ENCODE measurements at places on chromosomes 12 and 14.

- no peak for DNase-seq
Observed at GRCh38 chr12:110776410-110776809, 33.7 kb upstream of the PPP1CC start.

GRCh38 chr12:77947746-77948145, 117.1 kb downstream of the NAV3 start:
- no peak for DNase-seq

DNA sequence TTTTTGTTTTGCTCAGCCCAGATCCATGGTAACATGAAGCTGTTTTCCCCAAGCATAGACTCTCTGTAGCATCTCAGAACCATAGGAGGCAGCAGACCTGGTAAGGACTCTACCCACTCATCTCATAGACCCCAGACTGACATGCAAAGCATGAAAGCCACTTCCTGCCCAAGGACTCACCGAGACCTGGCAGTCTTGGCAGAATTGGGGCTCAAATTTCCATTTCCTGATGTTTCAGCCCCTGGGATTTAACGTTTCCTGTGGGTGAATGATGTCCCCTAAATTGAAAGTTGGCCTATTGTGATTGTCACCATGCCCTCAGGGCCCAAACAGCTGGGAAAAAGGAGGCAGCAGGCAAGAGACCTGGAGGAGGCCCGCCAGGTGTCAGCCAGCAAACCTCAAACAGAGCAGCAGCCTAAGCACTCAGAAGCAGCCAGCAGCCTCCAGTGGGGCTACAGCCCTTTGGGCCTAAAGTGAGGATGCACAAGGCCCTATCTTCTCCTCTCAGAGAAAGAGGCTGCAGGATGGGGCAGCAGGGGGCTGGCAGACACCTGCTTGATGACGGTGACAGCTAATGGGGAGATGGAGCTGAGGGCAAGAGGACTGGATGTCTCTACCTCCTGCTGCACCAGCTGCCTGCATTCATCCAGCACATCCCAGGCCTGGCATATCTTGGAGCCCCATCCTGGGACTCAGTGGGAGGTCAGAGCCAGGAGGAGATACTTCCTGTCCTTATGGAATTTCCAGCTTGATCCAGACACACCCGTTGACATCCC, 8.5 kb downstream of the KRT85 start:
- DNase-seq = no peak

DNA sequence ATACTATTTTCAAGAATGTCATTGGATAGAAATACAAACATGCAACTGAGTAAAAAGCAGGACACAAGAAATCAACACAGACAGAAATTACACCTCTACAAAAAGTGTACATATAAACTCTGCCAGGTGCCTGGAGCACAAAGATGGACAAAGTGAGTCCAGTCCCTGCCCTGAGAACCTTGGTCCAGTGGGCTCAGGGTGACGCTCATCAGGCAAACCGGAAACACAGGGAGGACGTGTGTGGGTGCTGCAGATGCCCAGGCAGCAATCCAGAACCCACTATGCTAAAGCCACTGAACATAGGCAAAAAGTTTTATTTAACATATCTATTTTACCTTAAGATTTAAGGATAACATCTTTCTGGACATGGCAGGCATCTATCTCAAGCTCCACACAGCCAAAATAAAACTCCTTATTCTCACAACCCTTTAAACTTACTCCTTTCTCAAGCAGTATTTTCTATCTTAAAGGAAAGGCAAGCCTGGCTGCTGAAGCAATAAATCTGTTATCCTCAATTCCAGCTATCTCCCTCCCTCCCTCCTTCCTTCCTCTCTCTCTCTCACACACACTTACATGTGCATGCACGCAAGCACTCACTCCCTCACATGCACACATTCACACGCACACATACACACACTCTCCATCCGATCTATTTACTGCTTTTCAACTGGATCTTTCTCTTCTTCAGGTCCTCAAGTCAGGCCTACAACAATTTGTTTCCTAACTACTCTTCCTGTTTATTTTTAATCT, 10.2 kb downstream of the PPP1R13B start:
- no peak for DNase-seq

GRCh38 chr12:57852620-57853500, 6.3 kb upstream of the CTDSP2 start:
- no peak for DNase-seq

- no peak for DNase-seq
Observed at GRCh38 chr12:38930990-38931389, 25.6 kb upstream of the CPNE8 start.

DNA sequence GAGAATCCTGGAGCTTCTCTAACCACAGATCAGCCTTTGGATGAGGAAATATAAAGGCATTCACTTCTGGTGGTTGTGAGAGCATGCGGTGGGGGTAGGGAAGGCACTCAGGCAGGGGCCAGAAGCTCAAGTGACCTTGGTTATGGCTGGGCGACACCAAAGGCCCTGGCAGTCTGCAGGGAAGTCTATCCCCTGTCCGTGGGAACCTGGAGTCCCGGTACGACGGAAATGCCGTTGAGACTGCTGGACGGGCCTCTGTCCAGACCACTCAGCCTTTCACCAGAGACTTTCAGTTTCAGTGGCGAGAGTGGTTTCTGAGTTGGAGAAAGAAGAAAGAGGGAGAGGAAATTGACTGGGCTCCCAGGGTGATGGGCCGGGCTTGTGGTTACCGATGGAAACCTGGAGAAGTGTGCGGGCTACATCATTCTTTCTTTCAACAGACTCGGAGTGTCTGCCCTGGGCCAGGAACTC, 20.9 kb downstream of the ISCA2 start:
- DNase-seq = no peak

DNA sequence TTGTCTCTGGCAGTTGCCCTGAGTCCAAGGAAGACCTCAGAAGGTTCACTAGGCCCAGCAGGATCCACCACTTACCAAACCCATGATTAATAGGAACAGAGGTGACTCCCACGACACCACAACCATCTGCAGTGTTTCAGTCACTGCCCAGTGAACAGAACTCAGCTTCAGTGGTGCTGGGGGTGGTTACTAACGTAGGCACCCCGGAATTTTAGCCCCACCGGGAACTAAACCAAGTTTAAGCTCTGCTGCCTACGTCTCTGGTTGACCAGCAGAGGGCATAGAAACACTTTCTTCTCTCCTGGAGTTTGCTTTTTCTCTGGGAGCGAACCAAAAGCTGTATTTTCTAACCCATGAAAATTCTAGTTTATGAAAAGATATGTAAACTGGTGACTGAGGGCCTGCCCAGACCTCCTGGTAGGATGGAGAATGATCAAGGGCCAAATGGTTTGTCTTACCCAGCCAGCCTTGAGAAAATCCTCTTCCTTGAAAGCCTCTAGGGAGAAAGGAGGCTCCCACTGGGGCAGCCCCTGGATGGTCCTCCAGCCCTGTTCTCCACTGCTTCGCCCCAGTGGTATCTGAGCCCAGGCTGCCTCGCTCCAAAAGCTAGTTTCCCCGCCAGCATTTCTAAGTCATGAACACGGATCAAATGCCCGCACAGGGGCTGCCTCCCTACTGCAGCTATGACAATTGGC, 379.8 kb downstream of the DPF3 start:
- DNase-seq = peak; percentile 24

DNA sequence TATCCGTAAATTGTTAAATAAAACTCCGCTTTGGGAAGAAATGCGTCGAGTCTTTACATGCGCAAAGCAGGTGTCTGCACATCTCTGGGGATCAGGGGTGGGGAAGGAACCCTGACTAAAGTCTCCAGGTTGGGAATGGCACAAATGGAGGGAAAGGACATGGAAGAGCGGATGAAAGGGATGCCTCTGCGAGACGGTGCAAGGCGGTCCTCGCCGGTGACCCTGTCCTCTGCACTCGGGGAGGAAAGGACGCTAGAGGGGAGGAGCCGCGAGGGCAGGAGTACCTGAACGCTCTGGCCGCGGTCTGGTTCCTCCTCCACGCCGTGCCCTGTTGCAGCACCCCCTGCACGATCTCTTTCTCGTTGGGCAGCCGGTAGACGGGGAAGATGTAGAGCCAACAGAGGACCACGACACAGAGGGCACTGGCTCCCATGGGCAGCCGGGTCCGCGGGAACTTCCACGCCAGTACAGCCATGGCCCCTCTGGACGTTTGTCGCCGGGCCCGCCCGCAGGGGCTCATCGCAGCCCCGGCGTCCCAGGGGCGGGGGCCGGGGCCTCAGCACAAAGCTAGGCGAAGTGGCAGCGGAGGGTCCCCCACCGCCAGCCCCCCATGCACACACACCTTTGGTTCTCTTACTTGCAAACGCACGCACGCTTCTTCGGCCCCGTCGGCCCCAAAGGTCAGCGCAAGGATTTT, 646 bp downstream of the ST8SIA1 start:
- no peak for DNase-seq

DNA sequence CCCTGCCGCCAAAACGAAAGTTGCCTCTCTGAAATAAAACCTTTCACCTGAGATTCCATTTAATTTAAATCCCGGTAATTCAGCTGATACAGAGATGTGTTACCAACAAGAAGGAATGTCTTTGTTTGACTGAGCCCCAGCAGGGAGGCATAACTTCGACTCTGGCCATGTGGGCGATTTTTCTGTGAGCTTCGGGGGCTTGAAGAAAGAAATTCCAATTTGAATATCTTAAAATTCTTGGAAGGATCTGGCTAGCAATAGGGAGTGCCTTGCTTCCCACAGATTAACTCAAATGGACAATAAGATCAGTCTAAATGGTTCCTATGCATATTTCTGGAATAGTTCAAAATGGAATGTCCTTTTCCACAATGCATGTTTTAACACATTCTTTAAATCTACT, 252.5 kb upstream of the TMPO start:
- DNase-seq = no peak

DNA sequence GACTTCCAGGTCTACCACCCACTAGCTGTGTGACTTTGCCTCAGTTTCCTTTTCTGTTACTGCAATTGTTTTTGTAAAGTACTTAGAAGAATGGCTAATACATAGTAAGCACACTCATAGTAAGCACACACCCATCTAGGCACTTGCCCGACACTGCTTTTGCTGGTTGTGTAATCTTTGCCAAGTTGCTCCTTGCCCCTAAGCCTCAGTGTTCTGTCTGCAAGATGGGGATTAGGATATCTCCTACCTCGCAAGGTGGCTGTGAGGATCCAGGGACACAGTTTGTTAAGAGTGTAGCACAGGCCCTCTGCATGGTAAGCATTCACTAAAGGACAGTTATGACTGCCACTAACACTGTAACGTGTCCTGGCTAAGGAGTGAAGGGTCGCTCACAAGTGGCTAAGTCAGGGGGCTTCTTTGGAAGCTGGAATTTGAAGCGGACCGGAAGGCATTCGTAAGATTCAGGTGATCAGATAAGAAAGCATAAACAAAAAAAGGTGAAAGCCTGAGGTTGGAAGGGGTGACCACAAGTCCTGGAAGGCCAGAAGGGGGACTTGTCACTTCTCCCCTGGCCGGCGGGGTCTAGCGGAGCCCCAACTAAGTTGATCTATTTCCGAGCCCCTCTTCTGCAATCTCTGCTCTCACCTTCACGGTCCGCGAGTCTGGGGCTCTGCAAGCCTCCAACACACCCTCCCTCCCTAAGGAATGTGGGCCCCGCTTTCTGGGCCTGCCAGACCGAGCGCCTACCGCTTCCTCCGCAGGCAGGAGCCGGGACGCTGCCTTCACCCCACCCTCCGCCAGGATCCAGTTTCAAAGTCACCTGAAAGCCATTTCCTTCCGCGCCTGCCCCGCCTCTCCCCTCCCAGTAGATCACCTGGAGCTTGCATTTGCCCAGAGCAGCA, 1.5 kb upstream of the PLEKHG3 start:
- DNase-seq = no peak

DNA sequence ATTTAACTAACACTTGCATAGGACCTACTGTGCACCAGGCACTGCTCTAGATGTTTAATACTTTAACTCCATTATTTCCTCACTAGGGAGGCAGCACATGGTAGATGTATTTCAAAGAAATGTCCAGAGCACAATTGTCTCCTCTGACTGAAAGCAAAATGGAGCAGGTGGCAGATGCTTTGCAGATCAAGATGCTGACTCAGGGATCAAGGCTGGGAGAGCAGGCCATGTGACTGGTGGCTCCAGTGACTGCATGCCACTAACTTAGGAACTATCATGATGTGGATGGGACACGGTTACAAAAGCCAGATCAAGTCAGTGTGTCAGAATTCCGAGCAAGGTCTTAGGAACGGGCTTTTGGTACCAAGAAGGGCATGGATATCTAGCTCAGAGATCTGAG, 28.2 kb downstream of the SERPINA11 start:
- DNase-seq = no peak

DNA sequence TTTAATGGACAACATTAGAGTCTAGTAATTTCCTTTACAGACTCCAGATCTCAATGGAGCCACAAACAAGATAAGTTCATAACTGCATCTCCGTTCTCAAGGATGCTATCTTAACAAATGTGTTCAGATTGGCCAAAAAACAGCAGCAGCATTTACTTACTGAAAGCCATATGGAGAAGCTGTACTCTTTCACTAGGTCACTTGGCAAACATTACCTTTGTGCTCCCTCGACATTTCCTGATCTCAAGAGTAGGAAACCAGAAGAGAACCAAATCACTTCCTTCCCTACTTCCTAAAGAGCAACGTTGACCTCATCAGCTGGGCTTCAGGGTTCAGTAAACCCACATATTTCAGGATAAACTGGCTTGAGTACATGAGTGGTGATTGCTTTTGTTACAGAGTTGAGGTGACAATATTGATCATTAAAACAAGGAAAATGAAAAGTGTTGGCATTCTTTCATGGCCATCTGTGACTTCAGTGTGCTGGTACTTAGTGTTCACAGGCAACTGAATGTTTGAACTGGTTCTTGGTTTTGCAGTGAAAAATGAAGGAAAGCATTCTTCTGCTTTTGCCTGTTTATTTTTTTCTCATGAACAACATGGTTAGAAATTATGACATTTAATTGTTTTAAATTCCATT, 449.6 kb downstream of the TMEM117 start:
- no peak for DNase-seq

GRCh38 chr14:51093371-51094281, 1.3 kb downstream of the TRIM9 start:
- DNase-seq = no peak

GRCh38 chr14:74898694-74899093, 17.0 kb downstream of the DLST start:
- DNase-seq = no peak

- no peak for DNase-seq
Observed at GRCh38 chr12:93704122-93704521, 26.9 kb downstream of the CRADD start.

- no peak for DNase-seq
Observed at GRCh38 chr14:104186575-104186974, 48.2 kb downstream of the KIF26A start.

DNA sequence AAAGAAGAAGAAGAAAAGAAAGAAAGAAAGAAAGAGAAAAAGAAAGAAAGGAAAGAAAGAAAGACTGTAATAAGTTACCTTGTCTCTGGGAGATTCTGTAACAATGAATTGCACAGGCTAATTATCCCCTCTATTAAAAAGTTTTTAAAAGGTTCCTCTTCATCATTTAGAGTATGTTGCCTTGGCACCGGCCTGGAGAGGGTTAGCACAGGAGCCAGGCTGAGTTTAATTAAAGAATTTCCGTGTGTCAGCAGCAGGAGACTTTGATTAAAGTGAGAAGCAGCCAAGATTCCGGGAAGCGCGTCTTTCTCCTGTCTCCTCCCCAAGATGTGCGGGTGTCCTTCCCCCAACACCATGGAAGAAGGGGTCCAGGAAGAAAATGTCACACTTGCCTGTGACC, 92.8 kb upstream of the ETV6 start:
- no peak for DNase-seq
